Naive B cell (primary cell): ENCODE measurements at places on chromosomes 11 and 22. TPM values are rescaled to one million over a fixed set of nuclear protein-coding genes. Genes with fewer than 3 reads are reported as not detected.

DNA sequence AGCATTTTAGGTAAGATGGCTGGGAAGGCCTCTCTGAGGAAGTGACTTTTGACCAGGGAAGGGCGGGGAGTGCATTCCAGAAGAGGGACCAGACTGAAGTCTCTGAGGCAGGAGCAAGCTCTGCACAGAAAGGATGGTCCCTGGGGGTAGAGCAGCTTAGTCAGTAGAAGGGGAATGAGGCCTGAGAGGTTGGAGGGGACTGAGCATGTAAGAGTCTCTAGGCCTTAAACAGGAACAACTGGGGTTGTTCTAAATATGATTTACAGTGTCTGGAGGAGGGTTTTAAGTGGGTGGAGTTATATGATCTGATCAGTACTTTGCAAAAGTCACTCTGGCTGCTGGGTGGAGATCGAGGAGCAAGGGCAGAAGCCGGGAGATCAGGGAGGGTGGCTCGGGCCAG, 31.7 kb upstream of the TEF start:
- DNase-seq = no peak

DNA sequence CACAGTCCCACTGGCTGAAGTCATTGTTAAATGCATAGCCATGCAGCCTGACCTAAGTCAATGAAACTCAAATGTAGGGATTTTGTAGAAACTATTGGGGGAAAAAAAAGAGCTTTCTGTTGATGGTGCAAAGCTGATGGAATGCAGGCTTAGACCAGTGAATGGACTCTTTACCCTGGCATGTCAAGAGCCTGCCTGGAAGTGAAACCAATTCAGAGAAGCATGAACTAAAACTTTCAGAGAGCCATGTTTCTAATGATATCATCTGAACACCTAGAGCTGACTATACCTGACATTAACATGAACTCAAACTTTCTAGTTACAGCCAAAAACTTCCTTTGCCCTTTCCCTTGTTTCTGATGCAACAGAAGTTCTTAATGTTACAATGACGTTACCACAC, 89.0 kb downstream of the APIP start:
- no peak for DNase-seq

ACCSL gene
- not detected for polyA plus RNA-seq

DNA sequence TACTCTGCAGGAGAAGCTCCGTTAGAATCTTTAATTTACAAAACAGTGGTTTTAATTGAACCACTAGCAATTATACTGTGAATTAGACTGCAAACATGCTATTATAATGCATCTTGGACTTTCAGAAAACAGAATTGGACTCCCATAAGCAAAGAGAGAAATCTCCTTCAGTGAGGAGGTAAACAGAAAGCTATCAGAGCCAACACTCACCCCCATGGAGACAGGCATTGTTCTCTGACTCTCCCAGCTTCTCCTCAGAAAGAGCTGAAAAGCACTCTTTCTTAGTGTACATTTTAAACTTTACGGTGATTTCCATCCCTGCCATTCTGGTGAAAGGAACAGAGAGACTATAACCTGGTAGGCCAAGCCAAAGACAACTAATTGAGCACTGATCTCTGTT, 176.9 kb downstream of the GRIA4 start:
- no peak for DNase-seq

DNA sequence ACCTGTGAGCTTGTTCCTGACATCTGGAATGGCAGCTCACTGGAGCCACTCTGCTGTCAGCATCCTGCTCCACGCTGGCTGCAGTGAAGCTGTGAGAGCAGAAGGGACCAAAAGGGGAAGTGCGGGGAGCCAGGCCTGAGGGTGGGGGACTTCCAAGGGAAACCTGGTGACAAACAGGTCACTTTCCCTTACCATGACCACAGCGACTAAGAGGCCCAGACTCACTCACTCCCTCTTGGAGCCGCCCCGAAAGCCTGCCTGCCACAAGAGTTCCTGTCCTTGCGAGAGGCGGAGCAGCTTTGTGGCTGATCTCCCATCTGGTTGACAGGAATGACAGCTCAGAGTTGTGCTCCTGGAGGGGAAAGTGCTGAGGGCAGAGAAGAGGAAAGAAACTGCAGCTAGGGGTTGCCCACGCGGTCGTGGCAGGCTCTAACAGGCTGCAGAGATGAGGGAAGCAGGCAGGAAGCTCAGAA, 183.8 kb upstream of the NTM start:
- DNase-seq = no peak

DNA sequence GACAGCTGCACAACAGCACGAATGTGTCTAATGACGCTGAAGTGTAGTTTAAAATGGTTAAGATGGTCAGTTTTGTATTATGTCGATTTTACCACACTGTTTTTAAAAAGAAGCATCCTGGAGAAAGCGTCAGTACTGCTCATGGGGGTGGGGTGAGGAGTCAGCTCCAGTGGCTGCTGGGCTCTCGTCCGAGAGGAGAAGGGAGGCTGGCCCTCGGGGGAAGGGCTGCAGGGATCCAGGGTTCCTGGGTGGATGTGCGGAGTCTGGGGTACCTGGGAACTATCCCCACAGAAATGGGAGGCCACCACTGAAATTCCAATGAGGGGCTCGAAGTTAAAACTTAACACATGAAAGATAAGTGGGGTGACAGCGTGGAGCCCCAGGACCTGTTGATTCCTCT, 11.9 kb downstream of the C11orf21 start:
- DNase-seq = no peak

OR4A5 gene
- not detected for polyA plus RNA-seq
